ENCODE measurements at places on chromosomes 6 and 20. TPM values are rescaled to one million over a fixed set of nuclear protein-coding genes. Genes with fewer than 3 reads are reported as not detected.
A peak's percentile ranks its signal among the peaks of the same experiment; 100 is the strongest.

Gene POM121L2
- total RNA-seq = not detected

DNA sequence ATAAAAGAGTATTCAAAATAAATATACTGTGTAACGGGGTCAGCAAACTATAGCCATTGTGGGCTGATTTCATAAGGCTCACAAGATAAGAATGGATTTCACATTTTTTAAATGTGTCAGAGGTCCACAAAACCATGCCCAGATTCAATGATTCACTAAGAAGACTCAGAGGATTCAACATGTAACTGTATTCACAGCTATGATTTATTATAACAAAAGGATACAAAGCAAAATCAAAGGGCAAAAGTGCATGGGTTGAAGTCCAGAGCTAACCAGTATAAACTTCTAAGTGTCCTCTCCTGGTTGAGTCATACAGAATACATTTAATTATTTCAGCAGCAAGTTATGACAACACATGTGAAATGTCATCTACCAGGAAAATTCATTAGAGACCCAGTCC lies 49.2 kb downstream of the TBC1D32 start:
- no peaks in the 10 kb centered on the region for H3K4me1 ChIP-seq
- DNase-seq = no peak
- H3K27me3 ChIP-seq = no peaks in the 10 kb centered on the region
- H3K4me3 ChIP-seq = no peak overlapping the region

DNA sequence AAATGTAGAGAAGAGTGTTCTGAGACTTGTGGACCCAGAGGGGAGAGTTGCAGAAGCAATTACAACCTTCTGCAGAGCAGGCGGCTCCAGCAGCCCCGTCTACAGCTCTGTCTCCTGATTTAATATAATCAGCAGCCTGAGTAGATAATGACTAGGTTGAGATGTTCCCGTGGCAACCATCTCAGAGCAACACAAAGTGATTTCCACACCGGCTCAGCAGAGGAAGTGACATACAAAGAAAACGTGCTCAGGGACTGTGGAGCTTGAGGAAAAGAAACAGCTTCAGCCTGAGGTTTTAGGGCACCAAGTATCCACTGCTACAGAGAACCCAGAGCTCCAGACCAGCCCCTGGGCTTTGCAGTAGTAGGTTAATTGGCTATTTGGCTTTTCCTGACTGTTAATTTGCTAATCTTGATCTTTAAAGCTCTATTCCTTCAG lies 136.4 kb downstream of the MTFR2 start:
- H3K27me3 ChIP-seq = no peaks in the 10 kb centered on the region
- H3K36me3 ChIP-seq = no peaks in the 10 kb centered on the region
- H3K4me3 ChIP-seq = no peak overlapping the region

DNA sequence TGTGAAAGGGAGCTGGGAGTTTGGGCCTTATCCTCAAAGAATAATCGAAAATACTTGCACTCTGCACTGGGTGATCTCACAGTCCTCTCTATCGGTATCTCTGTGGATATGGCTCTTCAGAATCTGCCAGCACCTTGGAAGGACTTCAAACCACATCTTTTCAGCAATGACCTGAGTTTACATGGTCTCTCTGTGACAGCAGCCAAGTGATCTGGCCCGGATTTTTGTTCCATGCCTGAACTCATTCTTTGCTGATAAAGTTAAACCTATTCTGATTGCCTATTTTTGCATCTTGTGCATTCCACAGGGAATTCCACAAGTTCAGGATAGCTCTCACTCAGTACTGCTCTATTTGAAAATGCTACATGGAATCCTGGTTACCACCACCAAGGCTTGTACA lies 98.9 kb downstream of the HDGFL1 start:
- peaks cover 27% of the 10 kb centered on the region for H3K4me1 ChIP-seq
- no peaks in the 10 kb centered on the region for H3K27me3 ChIP-seq
- H3K27ac ChIP-seq = no peak overlapping the region
- no peak overlapping the region for H3K4me3 ChIP-seq
- DNase-seq = no peak

DNA sequence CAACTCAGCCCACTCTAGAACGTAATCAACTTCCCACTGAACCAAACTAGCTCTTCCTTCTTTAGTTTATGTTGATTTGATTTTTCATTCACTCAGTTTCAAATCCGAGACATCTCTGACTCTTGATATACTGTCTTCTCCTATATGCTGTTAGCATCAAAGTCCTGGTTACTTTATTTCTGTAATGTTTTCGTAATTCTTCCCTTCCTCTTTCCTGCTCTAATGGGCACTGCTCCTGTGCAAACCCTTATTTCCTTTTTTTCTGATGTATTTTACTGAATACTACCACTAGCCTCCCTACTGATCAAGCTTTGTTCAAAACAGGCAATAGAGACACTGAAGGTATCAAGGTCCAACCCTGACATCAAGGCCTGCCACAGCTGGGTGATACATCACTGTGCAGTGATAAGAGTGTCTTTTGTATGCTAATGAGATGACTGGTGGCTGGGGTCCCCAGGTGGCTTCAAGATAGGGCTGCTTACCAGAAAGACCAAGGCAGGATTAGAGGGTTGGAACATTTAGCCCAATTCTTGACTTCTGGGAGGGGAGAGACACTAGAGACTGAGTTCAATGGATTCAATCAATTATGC lies 95.2 kb downstream of the KIF13A start:
- DNase-seq = no peak
- no peaks in the 10 kb centered on the region for H3K27me3 ChIP-seq
- H3K27ac ChIP-seq = no peak overlapping the region
- no peak overlapping the region for H3K4me3 ChIP-seq
- H3K36me3 ChIP-seq = peaks cover 18% of the 10 kb centered on the region

GRCh38 chr6:35142588-35143569 lies 1.7 kb upstream of the TCP11 start:
- no peak overlapping the region for H3K4me3 ChIP-seq
- DNase-seq = no peak
- no peaks in the 10 kb centered on the region for H3K27me3 ChIP-seq
- H3K27ac ChIP-seq = no peak overlapping the region
- H3K4me1 ChIP-seq = peaks cover 30% of the 10 kb centered on the region

GRCh38 chr6:25142506-25142905 lies 136.7 kb upstream of the CARMIL1 start:
- H3K4me1 ChIP-seq = no peaks in the 10 kb centered on the region
- no peaks in the 10 kb centered on the region for H3K27me3 ChIP-seq

DNA sequence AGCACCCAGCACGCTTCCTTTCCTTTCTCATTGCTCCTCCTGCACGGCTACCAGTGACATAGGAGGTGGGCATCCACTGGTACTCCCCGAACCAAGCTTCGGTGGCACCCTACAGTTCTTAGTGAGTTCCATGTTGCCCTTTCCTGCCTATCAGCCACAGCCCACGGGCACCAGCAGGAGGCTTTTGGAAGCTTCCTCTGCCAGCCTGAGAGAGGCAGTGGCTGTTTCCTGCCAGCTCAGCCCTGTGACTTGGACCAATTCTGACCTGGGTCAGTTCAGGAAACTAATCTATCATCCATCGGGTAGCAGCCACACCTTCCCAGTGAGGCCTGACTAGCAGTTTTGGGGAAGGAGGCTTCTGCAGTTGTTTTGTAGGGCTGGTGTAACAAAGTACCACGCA lies 176.4 kb upstream of the UST start:
- no peak for DNase-seq
- peaks cover 14% of the 10 kb centered on the region for H3K4me1 ChIP-seq
- H3K27me3 ChIP-seq = no peaks in the 10 kb centered on the region
- H3K27ac ChIP-seq = no peak overlapping the region

Gene LRRC73
- 0.54 TPM for total RNA-seq

Gene GPX5
- not detected for total RNA-seq

- DNase-seq = no peak
- no peaks in the 10 kb centered on the region for H3K36me3 ChIP-seq
- no peak overlapping the region for H3K27ac ChIP-seq
- peaks cover 16% of the 10 kb centered on the region for H3K4me1 ChIP-seq
These were observed 259.3 kb downstream of the ERMARD start for GRCh38 chr6:170010665-170011203.

Gene NKAPL
- 0.49 TPM for total RNA-seq

DNA sequence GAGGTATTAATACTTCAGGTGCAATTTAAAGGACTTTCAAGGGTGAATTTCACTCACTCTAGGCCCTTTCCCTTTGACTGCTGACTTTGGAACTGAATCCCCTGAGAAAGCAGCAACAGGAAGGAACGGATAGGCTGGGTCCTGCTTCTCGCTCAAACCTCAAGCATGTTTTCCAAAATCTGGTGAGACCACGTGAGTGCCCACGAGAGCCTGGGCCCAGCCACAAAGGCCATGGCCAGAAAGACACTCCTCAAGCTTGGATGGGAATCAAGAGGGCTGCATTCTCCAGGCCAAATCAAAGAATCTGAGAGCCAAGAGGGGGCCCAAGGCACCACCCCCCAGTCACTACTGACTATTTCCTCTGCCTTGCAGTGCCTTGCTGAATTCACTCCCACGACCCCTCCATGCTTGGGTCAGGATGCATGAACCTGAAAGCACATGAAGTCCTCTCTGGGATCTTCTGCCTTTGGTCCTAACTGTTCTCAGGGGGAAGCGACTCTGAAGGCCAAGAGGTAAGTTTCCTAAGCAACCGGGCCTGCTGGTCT lies 146.1 kb downstream of the NFATC2 start:
- peaks cover 11% of the 10 kb centered on the region for H3K4me1 ChIP-seq
- no peaks in the 10 kb centered on the region for H3K27me3 ChIP-seq
- no peaks in the 10 kb centered on the region for H3K36me3 ChIP-seq
- no peak overlapping the region for H3K4me3 ChIP-seq

- H3K4me1 ChIP-seq = peaks cover 19% of the 10 kb centered on the region
- H3K27me3 ChIP-seq = no peaks in the 10 kb centered on the region
- DNase-seq = no peak
- no peak overlapping the region for H3K4me3 ChIP-seq
These were observed 754.4 kb upstream of the MARCKS start for GRCh38 chr6:113102761-113103160.

- no peaks in the 10 kb centered on the region for H3K27me3 ChIP-seq
- H3K27ac ChIP-seq = no peak overlapping the region
- peaks cover 13% of the 10 kb centered on the region for H3K4me1 ChIP-seq
- no peak for DNase-seq
These were observed 116.2 kb downstream of the GMDS start for GRCh38 chr6:2129182-2129621.

Gene PRR18
- total RNA-seq = not detected

Gene SLC4A11
- total RNA-seq = not detected

GRCh38 chr6:34875292-34876213 lies 12.3 kb downstream of the TAF11 start:
- H3K27ac ChIP-seq = no peak overlapping the region
- no peak for DNase-seq
- no peaks in the 10 kb centered on the region for H3K27me3 ChIP-seq
- H3K36me3 ChIP-seq = peaks cover 48% of the 10 kb centered on the region
- no peak overlapping the region for H3K4me3 ChIP-seq

Gene LPIN3
- 29.6 TPM for total RNA-seq

Gene SAPCD1
- total RNA-seq = not detected

DNA sequence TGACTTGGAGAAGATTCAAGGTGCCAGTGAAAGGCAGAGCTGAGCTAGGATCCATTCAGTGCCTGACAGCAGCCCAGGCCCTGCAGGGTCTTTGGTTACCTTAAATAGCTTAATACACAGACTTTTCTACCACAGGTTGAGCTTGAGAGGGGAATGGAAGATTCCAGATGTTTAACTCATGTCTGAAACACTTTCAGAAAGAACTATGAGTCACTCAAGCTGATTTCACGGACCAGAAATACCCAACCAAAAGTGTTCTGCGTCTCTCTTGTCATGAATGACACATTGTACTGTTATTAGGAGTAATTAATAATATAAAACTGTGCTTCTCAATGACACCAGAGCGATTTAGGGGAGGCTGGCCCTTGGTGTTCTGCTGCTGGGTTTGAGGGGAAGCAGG lies 6.4 kb upstream of the PMEPA1 start:
- H3K27ac ChIP-seq = peak overlapping the region; percentile 94
- no peaks in the 10 kb centered on the region for H3K36me3 ChIP-seq
- no peaks in the 10 kb centered on the region for H3K27me3 ChIP-seq
- H3K4me1 ChIP-seq = peaks cover 71% of the 10 kb centered on the region

Gene KCNS1
- not detected for total RNA-seq

Gene COL21A1
- total RNA-seq = 52.6 TPM

GRCh38 chr6:169161572-169162167 lies 92.0 kb downstream of the THBS2 start:
- H3K4me3 ChIP-seq = peak overlapping the region; percentile 29
- DNase-seq = no peak
- H3K27me3 ChIP-seq = no peaks in the 10 kb centered on the region
- no peaks in the 10 kb centered on the region for H3K36me3 ChIP-seq
- peak overlapping the region; percentile 85 for H3K27ac ChIP-seq
- H3K4me1 ChIP-seq = peaks cover 90% of the 10 kb centered on the region

GRCh38 chr20:5067877-5068645 lies 51.7 kb downstream of the PCNA start:
- H3K36me3 ChIP-seq = no peaks in the 10 kb centered on the region
- no peak for DNase-seq
- peaks cover 15% of the 10 kb centered on the region for H3K4me1 ChIP-seq
- H3K4me3 ChIP-seq = no peak overlapping the region

Gene MYB
- total RNA-seq = not detected

GRCh38 chr20:59572515-59572914 lies 31.8 kb upstream of the PHACTR3 start:
- H3K4me1 ChIP-seq = no peaks in the 10 kb centered on the region
- H3K36me3 ChIP-seq = no peaks in the 10 kb centered on the region
- DNase-seq = no peak
- H3K4me3 ChIP-seq = no peak overlapping the region
- no peaks in the 10 kb centered on the region for H3K27me3 ChIP-seq
- H3K27ac ChIP-seq = no peak overlapping the region

Gene DEFB127
- total RNA-seq = not detected

Gene RBPJL
- not detected for total RNA-seq

DNA sequence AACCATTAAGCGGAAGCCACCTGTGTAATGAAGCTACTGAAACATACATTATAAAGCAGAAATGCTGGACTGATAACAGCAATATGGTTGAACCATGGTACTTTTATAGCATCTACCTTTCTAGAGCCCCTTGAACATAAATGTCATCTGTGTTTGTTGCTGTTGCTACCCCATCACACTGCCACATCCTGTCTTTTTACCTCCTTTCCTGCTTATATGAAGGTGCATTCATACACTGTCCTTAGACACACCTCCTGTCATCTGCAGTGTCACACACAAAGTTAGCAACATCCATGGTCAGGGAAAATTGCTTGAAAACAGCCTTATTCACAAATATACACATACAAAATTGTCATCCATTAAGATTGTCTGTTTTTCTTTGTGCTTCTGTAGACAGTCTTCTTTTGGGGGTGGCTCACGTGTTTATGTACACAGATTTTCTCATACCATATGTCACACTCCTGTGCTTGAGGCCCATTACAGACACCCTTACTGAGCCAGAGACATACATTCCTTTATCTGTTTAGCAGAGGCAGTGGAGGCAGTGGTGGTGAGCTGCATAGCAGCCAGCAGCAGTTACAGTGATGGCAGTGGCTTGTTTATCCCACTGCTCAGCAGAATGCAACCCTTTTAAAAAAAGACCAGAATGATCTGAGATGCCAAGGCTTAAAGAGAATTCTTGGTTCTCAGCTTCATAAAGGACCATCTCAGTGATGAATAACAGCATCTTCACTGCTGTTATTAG lies 25.9 kb downstream of the C6orf62 start:
- H3K4me3 ChIP-seq = no peak overlapping the region
- no peaks in the 10 kb centered on the region for H3K27me3 ChIP-seq
- no peak for DNase-seq
- no peak overlapping the region for H3K27ac ChIP-seq
- peaks cover 4% of the 10 kb centered on the region for H3K4me1 ChIP-seq
- no peaks in the 10 kb centered on the region for H3K36me3 ChIP-seq

Gene SLC17A5
- total RNA-seq = 24.1 TPM

GRCh38 chr6:27811451-27811772 lies 100.8 kb downstream of the OR2B2 start:
- DNase-seq = no peak
- H3K27me3 ChIP-seq = no peaks in the 10 kb centered on the region
- H3K36me3 ChIP-seq = no peaks in the 10 kb centered on the region
- peak overlapping the region; percentile 73 for H3K4me3 ChIP-seq
- H3K27ac ChIP-seq = peak overlapping the region; percentile 84
- peaks cover 14% of the 10 kb centered on the region for H3K4me1 ChIP-seq

All from thoracic aorta (tissue), 2 donors.